ENCODE measurements at places on chromosomes 1 and 21.

GRCh38 chr1:19704247-19705113 is 39.8 kb downstream of the HTR6 start:
- DNase-seq = peak; percentile 59

- no peak for DNase-seq
Observed at GRCh38 chr1:56380531-56380930, 198.8 kb downstream of the PLPP3 start.

DNA sequence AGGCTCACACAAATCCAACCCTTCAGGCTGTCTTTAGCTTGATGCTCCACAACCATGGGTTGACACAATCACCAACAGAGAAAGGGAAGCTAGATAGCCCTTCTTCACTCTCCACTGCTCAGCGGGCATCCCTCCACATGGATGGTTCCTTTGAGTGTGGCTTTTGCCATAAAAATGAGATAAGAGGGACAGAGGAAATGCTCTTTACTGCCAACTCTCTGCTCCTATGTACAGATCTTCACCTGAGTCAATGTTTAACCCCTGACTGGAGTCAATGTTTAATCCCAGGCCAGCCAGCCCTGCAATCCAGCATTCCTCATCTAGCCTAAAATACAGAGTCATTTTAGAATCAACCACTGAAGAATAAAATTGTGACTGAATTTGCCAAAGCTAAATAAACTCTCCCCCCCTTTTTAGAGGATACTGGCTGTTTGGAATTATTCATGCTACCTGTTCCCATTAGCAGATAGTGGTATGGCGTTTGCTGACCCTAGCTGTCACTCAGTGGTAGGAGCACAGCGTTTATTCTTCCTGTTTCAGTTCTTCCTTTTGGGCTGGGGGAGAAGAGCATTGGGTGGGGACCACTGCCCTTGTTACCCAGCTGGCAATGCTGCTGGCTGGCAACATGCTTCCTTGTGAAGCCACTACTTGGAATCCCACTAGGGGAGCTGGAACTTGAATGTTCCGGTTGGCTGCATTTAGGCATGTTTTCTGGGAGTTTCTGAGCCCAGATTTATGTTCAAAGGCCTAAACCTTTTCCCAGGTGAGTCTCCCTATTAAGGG is 5.2 kb upstream of the PIGR start:
- no peak for DNase-seq

GRCh38 chr1:178725466-178726086 is 532 bp downstream of the RALGPS2 start:
- DNase-seq = peak; percentile 2

- DNase-seq = no peak
Observed at GRCh38 chr1:81377406-81377805, 423.3 kb upstream of the ADGRL2 start.

- DNase-seq = no peak
Observed at GRCh38 chr1:208108646-208109330, 135.4 kb downstream of the PLXNA2 start.

GRCh38 chr1:228156941-228157728 is 7.4 kb downstream of the GJC2 start:
- no peak for DNase-seq

GRCh38 chr1:244353551-244354091 is 98.1 kb downstream of the ADSS2 start:
- DNase-seq = no peak

- no peak for DNase-seq
Observed at GRCh38 chr1:213852107-213852506, 135.7 kb upstream of the PROX1 start.

- DNase-seq = peak; percentile 26
Observed at GRCh38 chr1:7827126-7827955, 25.5 kb downstream of the UTS2 start.

- DNase-seq = no peak
Observed at GRCh38 chr1:39635205-39635870, 4.1 kb downstream of the HEYL start.

GRCh38 chr1:8422510-8423268 is 104.8 kb downstream of the SLC45A1 start:
- DNase-seq = no peak
